ENCODE measurements at places on chromosomes 7 and 10. TPM values are rescaled to one million over a fixed set of nuclear protein-coding genes. Genes with fewer than 3 reads are reported as not detected.

The ZNF716 gene
- not detected for total RNA-seq

The PAX4 gene
- not detected for total RNA-seq

The CRTAC1 gene
- total RNA-seq: 1.3 TPM

The NEUROD6 gene
- total RNA-seq: not detected

The SPOCK2 gene
- total RNA-seq: 0.39 TPM

Data from A549 treated with ZK216348 at 1 μM for 4 hours (cell line).